ENCODE measurements at places on chromosomes 13 and 19.

DNA sequence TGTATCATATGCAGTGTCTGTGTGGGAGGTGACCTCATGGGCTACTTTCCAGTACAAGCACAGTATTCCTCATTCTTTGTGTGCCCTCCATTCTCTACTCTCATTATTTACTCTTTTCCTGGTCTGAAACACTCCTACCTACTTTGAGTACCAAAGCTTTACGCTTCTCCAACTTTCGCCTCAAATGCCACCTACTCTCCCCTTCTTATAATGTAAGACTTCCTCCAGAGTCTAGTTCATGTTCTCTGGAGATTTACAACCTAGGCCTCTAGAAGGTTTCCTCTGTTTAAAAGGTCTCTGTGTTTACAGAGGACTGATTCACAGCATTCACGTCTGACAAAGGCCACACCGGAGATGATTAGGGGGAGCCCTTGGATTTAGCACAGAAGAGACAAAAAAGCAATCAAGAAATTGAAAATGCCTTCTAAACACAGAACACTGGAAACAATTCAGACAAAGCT, 302.0 kb downstream of the KLF12 start:
- no peak for DNase-seq

- DNase-seq: no peak
Measured at GRCh38 chr13:27053210-27053884, 118.3 kb downstream of the USP12 start.

DNA sequence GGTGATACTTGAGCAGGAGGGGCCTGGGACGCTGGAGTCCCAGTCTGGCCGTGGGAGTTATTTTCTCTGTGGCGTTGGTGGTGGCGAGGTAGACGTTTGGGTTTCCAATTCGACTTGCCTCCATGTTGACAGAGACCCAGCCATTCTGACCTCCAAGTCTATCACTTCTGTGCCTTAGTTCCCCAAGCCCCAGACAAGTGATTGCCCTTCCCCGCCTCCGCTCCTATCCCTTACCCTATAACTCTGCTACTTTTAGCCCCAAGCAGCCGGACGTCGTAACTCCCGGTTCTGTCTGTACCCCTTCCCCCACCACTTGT, 549 bp downstream of the TIMM50 start:
- DNase-seq: no peak

- DNase-seq: no peak
Measured at GRCh38 chr19:48271531-48272151, 1.8 kb downstream of the ZNF114 start.

- no peak for DNase-seq
Measured at GRCh38 chr13:101944521-101944920, 457.3 kb downstream of the FGF14 start.

GRCh38 chr19:38375098-38375493, 725 bp downstream of the PSMD8 start:
- no peak for DNase-seq

DNA sequence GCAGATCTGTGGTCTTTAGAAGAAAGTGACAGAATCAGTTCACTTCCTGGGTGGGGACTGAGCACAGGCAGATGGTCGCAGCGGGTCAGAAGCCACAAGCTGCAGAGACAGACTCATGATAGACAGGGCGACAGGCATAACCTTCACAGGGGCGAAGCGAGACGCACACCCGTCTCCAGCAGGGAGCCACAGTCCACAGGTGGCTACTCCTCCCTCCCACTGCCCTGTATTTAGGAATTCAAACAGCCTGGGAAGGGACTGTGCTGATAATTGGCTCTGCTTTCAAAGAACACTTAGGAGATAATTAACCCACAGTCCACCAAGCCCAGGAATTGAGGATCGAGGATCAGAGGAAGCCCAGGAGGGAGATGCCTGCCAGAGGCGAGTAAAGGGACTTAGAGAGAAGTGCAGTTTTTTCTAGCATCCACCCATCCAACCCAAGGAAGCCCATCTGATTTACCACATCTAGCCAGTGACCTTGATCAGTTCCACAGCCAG, 23.2 kb downstream of the RFX2 start:
- no peak for DNase-seq

GRCh38 chr13:24875566-24875965, 111.6 kb downstream of the RNF17 start:
- DNase-seq: no peak

- DNase-seq: no peak
Measured at GRCh38 chr13:79869326-79869725, 388.4 kb downstream of the NDFIP2 start.

- DNase-seq: no peak
Measured at GRCh38 chr19:7368456-7368855, 19.7 kb downstream of the ARHGEF18 start.

- peak; percentile 64 for DNase-seq
Measured at GRCh38 chr19:50431343-50432220, 1.1 kb upstream of the MYBPC2 start.

- no peak for DNase-seq
Measured at GRCh38 chr13:23865026-23865425, 24.2 kb downstream of the MIPEP start.

- no peak for DNase-seq
Measured at GRCh38 chr13:111093634-111094033, 21.5 kb upstream of the ARHGEF7 start.

DNA sequence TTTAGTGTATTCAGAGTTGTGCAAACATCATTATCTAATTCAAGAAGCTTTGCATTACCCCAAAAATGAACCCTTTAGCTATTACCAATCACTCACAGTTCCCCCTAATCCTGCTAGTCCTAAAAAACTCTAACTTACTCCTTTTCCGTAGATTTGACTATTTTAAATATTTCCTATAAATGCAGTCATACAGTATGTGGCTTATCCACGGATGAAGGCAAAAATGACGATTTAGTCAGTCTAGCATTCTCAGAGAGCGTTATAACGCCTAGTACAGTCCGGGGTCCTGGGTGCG, 587 bp upstream of the ZNF383 start:
- DNase-seq: no peak

DNA sequence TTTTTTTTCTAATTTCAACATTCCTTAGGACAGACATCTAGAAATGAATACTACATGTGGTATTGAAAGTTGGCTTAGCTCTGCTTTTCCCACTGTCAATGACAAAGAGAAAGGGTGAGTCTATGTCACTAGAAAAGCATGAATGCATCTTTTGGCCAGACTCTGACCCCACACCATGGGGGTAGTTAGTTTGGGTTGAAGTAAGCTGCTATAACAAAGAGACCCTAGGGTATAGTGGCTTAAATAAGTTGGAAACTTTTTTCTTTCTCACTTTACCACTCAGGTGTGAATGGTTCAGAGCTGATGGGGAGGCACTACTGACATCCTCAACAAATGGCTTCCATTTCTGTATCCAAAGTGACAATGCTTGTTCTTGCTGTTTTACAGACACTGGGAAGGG, 161.5 kb downstream of the DLEU7 start:
- no peak for DNase-seq

DNA sequence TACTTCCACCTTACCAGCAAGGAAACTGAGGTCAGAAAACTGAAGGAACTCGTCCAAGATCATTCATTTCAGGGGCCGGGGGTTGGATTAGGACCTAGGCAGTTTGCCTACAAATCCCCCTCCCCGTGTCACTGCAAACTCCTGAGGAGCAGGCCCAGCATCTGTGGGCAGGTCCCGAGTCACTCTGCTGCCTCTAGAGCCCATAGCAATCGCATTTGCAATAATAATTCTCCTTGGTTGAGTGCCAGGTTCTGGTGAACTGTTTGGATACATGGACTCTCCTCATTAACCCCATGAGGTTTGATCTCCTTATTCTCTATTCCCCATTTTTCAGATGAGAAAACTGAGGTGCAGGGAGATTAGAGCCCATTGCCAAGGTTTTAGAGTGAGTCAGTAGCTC, 903 bp downstream of the PIN1 start:
- no peak for DNase-seq

GRCh38 chr13:112943309-112944125, 25.5 kb upstream of the MCF2L start:
- DNase-seq: no peak

DNA sequence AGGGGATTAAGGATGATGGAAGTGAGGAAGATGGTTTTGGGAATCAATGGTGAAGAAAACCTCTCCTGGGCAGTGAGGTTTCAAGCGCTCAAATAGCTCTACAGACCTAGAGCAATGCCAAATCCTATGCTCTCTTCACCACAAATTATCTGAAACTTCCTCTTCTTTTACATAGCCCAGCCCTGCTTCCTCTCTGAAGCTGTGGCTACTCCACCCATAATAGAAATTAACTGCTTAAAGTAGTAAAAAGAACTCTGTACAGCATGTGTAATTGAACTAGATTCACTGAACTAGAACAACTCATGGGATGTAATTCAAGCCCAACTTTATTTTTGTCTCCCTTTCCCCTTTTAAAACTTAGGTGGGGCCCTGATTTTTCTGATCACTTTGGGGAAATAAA, 20.4 kb upstream of the IFT88 start:
- DNase-seq: no peak

- DNase-seq: no peak
Measured at GRCh38 chr19:46256855-46257254, 27.3 kb downstream of the IGFL1 start.

GRCh38 chr19:47444388-47444821, 25.1 kb upstream of the MEIS3 start:
- no peak for DNase-seq

DNA sequence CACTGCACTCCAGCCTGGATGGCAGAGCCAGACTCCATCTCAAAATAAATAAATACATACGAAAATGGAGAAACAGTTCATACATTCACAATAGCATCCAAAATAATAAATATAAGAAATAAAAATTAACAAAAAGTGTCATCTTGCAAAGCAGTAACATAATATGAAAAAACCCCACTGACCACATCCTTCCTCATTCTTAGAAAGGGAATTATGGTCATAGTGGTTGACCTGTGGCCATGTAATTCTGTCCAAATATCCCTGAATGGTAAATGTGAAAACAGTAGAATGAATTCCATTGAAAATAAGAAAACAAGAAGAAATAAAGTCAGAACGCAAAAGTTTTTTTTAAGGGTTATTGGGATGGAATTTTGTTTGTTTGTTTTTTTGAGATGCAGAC, 7.0 kb upstream of the CDC42EP5 start:
- DNase-seq: no peak
